Mammary epithelial cell (primary cell): ENCODE measurements at places on chromosomes 5 and 9. TPM values are rescaled to one million over a fixed set of nuclear protein-coding genes. Genes with fewer than 3 reads are reported as not detected.

The PCDHGA7 gene
- 0.31 TPM for polyA plus RNA-seq

The CCDC152 gene
- 1.0 TPM for polyA plus RNA-seq

DNA sequence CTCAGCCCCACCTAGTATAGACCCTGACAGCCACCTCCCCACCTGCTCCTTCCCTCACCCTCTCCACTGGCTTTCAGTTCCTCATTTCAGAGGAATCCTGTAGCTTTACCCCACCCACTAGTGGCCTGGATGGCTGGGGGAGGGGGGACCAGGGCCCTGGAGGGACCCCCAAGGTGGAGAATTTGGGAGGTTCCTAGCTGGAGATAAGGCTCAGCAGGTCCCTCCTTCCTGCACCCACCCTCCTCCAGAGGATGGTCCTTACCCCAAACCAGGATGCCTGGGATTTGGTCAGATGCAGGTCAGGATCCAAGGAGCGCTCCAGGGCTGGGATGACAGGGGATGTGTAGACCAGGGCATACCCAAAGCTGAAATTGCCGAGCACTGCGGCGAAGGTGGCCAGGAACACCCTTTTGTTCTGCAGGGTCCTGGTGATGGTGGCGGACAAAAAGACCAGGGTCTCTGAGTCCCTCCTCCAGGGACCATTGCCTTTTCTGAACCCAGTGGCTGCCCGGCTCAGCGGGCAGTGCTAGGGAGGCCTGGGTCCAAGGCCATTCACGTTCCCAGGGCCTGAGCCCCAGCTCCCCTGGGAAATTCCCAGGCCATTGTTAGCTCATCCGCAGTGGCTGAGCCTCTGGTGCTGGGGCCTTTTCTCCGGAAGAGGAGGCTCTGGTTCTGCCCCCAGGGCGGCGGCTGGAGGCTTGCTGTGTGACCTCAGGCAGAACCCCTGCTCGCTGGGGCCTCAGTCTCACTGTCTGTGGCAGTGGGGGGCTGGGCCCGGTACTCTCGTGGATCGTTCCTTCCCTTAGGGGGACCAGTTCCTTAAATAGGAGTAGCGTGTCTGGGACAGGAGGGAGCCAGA lies 678 bp downstream of the SLC2A6 start:
- DNase-seq = peak; percentile 57

GRCh38 chr9:94920420-94921091 lies 194.1 kb downstream of the AOPEP start:
- no peak for DNase-seq

- DNase-seq = peak; percentile 3
These were observed 517.0 kb upstream of the PAPPA start for GRCh38 chr9:115636596-115636995.
